ENCODE measurements at places on chromosomes 1 and 21.

DNA sequence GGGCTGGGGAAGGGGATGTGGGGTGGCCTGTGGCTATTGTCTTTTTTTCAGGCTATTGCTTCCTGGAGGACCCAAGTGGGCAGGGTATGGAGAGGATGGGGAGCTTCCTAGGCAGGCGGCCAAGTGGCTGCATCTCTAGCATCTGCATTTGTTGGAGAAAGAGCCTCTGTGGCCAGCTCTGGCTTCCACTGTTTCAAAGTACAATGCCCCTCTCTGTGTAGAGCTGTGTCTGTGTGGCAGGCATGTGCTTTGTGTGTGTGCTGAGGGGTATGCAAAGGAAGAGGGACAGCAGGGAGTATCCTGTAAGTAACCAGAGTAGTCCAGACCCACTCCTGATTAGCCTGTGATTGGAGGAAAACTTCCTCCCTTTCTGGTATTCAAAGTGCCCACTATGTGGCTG is 40.6 kb downstream of the KCNA2 start:
- DNase-seq, result no peak

DNA sequence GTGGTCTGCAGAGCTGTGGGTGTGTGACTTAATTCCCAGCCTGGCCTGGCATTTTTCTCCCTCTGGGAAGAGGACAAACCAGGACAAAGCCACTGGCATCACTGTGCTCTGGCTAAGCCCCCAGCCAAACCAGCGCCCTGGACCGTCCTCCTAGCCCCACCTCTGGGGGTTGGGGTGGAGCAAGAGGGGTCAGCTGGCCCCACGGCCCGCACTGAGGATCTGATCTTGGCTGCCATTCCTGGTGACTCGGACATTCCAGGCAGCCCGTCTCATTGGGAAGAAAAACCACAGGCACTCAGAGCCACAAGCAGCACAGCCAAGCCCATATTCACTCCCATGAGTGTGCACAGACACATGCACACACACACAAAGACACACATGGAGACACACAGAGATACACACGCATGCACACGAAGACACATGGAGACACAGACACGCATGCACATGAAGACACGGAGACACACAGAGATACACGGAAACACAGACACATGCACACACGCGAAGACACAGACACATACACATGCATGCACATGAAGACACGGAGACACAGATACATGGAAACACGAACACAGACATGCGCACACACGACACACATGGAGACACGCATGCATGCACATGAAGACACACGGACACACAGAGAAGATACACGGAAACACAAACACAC is 2.3 kb upstream of the MXRA8 start:
- peak; percentile 66 for DNase-seq

- DNase-seq, result no peak
Measured at GRCh38 chr1:95984798-95985374, 736.7 kb upstream of the PTBP2 start.

GRCh38 chr1:54374766-54375165 is 31.4 kb downstream of the SSBP3 start:
- DNase-seq, result no peak

- no peak for DNase-seq
Measured at GRCh38 chr1:30668546-30669327, 54.6 kb downstream of the MATN1 start.

- DNase-seq, result no peak
Measured at GRCh38 chr1:33519240-33519884, 46.9 kb downstream of the ZSCAN20 start.

DNA sequence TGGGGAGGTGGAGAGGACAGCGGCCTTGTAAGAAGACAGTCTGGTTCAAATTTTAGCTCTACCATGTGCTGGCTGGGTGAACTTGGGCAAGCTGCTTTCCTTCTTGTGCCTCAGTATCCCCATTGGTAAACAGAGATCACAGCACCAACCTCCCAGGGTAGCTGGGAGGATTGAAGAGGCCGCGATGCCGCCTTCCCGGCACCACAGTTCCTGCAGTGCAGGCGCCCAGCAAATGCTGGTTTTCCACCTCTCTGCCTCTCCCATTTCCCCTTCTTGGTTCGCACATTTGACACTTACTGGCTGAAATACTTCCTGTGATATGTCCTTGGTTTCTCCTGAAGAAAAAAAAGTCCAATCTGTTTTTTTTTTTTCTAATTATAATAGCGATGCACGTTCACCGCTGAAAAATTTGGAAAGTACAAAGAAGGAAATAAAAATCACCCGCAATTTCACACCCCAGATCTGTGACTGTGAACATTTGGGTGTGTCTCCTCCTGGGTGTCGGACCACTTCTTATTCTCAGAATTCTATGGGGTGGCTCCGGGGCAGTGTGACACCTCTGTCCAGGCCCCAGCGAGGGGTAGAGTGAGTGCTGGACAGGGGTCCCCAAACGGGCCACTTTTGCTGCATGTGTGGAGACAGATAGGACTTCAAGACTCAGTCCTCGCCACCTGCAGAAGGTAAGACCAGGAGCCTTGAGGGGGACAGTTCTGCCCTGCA is 73.1 kb downstream of the RUNX3 start:
- no peak for DNase-seq

DNA sequence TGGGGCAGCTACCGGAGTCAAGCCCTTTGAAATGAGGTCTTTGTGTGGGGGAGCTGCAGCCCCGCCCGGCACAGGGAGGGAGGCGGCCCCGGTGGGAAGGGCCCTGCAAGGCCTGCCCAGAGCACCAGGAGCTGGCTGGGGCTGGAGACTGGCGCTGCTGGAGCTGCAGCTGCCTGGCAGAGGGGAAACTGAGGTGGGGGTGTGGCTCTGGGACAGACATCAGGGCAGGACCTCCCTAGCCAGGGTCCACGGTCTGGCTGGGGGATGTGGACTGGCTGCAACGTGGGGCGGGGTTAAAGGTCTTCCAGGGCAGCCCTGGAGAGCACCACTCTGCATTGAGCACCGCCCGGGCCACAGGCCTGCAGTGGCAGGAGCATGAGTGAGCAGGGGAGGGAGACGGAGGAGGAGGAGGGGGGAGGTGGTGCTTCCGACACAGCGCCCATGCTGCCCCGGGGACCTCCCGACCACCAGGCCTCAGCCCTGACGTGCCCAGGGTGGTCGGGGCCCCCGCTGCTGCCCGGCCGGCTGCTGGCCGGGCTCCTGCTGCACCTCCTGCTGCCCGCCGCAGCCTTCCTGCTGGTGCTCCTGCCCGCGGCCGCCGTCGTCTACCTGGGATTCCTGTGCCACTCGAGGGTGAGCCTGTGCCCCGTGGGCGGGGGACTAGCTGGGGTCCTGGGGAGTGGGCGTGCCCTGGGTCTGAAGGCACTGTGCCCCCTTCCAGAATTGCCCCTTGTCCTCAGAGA is 4.8 kb upstream of the ANKRD65 start:
- DNase-seq, result no peak

GRCh38 chr1:245870698-245871097 is 636.4 kb downstream of the SMYD3 start:
- DNase-seq, result no peak

- DNase-seq, result no peak
Measured at GRCh38 chr1:160666079-160666442, 19.2 kb upstream of the SLAMF1 start.

DNA sequence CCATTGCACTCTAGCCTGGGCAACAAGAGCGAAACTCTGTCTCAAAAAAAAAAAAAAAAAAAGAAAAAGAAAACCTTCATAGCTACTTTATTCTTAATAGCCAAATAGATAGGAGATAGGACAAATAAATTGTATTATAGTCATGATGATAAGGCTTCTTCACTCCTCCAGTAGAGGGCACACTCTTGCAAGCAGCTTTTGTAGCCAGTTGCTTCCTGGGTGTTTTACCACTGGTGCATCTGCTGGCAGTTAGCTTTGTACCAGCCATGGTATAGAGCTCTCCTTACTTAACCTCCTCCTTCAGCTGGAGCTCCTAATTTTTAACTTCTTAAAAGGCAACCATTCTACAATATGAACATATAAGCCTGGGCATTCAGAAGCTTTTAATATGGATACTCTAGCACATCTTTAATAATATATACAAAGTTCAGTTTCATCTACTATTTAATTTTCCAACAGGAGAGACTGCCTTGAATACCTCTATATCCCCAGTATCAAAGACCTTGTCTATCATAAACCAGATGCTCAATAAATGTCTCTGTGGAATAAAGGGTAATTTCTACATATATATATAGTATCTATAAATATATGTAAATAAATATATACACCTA is 35.8 kb downstream of the EVI5 start:
- peak; percentile 68 for DNase-seq

DNA sequence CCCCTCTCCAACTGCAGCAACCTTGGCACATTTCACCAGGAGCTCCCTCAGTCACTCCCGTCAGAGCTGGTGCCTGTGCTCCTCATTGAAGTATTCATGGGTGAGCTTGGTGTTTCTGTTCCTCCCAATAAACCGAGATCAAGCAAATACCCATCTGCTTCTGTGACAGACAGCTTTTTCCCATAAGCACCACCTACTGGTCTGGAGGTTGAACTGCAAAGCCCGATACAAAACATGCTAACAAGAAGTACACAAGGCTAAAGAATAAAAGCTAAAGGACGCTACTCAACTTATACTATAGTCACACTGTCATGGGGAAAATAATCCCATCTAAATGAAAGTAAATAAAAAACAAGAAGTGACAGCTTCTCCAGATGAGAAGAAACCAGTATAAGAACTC is 111.9 kb upstream of the C21orf91 start:
- no peak for DNase-seq

DNA sequence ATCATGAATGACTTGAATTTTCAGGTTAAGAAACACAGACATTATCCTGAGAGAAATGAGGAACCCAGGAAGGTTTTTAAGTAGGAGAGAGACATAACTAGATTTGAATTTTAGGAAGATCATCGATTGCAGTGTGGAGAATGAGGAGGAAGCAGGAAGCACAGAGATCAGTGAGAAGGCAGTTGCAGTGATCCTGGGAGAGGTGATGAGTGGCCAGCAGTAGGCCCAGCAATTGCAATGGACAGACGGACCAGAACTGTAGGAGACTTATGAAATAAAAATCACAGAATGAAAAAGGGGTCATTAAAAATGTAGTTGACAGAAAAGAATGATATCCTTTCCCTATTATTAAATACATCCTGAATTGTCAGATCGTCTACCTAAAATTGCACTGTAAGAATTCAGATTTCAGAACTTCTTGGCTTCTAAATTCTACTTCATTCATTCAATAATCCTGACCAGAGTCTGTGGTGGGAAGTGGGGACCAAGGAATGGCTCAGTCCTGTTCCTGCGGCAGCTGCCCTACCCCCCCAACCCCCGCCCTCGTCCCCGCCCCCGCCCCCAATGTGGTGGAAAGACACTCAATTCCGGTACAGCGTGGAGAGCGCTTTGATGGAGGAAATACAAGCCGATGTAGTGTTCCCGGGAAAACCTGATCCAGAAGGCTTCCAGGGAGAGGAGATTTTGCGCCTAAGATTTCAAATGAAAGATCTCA is 35.1 kb downstream of the SLC2A1 start:
- no peak for DNase-seq

DNA sequence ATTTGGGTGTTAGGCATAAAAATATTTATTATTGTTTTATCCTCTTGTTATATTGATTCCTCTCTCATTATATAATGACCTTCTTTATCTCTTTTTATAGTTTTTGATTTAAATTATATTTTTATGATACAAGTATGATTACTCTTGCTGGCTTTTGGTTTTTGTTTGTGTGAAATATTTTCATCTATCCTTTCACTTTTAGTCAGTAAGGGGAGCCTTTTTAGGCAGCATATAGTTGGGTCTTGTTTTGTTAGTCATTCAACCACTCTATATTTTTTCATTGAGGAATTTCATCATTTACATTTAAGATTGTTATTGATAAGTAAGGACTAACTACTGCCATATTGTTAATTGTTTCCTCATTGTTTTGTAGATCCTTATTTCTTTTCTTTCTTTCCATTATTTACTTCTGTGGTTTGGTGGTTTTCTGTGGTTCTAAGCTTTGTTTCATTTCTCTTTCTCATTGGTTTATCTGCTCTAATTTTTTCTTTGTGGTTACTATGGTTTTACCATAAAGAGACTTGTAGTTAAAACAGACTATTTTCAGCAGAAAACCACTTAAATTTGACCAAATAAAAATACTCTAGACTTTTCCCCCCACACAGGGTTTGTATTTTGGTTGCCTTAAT is 593.1 kb downstream of the NUF2 start:
- no peak for DNase-seq

GRCh38 chr21:25859235-25859929 is 124.6 kb downstream of the GABPA start:
- no peak for DNase-seq

DNA sequence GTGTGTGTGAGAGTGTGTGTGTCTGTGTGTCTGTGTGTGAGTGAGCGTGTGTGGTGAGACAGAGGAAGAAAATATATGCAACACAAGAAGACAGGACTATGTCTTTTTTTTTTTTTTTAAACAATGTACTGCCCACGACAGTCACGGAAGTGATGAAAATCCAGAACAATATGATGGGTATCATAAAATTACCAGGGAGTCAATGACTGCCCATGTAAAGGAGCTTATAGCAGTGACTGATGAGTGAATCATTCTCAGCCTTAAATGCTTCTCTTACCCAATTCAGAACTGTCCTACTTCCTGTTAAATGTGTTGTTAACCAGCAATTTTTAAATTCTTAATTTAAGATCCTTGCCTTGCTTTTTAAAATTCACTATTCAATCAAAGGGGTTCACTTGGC is 46.6 kb downstream of the RGS7 start:
- peak; percentile 23 for DNase-seq

GRCh38 chr1:117710710-117711109 is 104.9 kb downstream of the TENT5C start:
- DNase-seq, result no peak

DNA sequence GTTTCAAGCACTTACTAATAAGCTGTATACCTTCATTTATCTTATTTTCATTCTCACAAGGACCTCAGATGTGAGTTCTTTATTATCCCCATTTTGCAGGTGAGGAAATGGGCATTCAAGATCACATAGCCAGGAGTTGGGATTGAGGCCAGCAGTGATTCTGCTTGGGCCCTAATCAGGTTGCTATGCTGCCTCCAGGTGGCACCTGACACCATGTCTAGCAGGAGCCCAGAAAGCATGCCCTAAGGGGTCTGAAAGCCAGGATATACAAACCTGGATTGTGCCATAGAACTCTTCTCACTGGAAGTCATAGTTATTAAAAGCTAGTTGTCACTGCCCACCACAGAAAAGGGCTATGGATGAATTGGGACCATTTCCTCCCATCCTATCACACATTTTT is 61.1 kb downstream of the FYB2 start:
- DNase-seq, result peak; percentile 33

DNA sequence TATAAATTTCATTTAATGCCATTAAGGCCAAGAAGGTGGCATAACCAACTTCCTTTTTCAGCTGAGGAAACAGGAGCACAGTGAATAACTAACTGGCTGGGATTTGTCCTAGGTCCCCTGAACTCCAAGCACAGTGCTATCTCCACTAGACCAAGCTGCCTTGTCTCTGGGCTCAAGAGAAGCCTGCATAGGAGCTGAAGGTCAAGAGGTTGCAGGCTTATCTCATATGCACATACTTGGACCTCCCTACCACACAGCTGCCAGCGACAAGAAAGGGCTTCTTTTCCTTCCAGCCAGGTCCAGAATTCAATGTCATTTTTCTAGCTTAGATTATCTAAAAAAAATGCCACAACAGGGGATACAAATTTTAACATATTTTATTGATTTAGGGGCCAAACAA is 27.1 kb downstream of the AK2 start:
- DNase-seq, result no peak

All from bronchial epithelial cell (primary cell).